ENCODE measurements at places on chromosomes 4 and X.

DNA sequence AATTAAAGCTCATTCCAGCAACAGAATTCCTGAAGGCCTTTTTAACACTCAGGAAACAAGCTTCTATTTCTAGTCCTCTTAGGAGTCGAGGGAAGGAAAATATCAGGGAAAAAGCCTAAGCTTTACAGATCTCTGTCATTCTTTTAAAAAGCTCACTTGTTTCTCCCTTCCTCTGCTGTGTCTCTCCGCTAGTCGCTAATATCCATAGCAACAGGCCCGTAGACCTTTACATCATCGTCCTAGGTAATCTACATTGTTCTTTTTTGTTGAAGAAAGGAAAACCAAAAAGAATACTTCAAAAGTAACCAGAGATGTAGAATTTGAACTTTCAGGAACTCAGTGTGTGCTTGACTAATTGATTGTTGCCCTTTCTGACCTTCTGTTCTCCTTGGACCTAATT lies 45.9 kb upstream of the MTMR1 start:
- DNase-seq, result no peak

DNA sequence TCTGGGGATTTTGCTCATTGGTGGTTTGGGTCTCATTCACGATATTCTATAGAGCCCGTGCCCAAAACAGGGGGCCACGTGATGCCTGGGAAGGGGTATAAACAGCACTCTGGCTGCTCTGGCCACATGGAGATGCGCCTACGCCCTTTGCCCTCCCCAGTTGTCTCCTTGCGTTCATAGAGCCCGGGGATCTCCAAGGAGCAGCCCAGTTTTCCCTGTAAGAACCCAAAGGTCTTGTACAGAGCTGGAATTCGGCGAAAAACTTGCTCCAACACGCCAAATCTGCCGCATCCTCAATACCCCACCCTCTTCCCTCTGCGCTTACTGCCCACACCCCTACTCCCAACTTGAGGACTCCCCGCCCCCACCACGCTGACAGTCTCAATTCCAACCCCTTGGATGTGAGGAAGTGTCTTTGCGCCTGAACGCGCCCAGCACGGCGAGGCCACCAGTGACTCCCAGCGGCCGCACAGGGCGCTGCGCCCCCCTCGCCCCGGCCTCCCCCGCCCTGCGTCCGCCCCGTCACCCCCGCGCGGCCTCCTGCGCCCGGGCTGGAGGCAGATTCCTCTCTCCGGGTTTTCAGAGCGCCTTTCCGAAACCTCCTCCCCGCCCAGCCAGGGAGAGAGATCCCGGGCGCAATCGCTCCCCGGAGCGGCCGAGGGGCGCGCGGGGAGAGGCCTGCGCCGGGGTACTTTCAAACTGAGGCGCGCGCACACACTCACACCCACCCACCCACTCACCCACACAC lies at the start of gene NHS:
Gene NHS (plus strand): TSS at position 582 of the 748 bp plus-strand sequence. CDS start 558 bp downstream, outside the sequence.
- DNase-seq, result no peak

GRCh38 chr4:88143504-88143903 lies 14.9 kb downstream of the ABCG2 start:
- no peak for DNase-seq

GRCh38 chr4:55727746-55728145 lies 91.6 kb upstream of the NMU start:
- DNase-seq, result no peak

DNA sequence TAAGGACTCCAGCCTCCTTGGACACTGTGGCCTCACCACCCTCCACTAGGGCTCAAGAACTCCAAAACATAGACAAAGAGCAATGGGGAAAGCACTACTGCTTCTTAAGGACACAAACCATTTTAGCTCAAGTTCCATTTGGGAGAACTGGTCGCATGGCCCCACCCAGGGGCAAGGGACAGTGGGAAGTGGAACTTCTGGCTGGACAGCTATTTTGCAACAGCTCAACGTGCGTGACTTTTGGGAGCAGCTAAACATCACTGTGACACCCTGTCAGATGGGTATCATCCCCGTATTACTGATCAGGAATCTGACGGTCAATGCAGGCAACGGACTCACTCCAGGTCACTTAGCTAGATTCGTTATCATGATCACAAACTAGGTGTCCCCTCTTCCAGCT lies 9.0 kb upstream of the GLOD5 start:
- DNase-seq, result no peak

- DNase-seq, result no peak
These were observed 67.5 kb downstream of the TECRL start for GRCh38 chr4:64341711-64342110.

DNA sequence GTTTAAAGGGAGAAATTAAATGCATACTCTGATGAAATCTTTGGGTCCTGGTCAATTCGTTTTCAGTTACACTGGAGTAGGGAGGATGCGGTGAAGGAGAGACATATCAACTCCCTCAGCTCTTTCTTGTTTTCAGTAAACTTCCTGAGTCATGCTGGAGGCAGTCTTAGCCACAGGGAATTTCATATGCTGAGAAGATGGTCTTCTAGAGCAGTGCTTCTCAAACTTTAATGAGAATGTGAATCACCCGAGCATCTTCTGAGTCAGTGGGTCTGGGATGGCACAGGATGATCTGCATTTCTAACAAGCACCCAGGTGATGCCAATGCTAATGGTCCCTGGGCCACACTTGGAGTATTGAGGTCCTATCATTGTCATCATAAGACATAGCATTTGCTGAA lies 214.5 kb downstream of the KIT start:
- peak; percentile 75 for DNase-seq

GRCh38 chr4:72568959-72569718 lies at the start of gene ADAMTS3:
TSS of gene ADAMTS3 (minus strand) at chr4:72569221. CDS start at chr4:72568762, 459 bp downstream.
- DNase-seq, result no peak

- DNase-seq, result no peak
These were observed 312.9 kb downstream of the GLUD2 start for GRCh38 chrX:121360280-121360679.

GRCh38 chr4:180541678-180542077 lies 1701.5 kb upstream of the TENM3 start:
- no peak for DNase-seq

- DNase-seq, result no peak
These were observed 87.6 kb upstream of the JADE1 start for GRCh38 chr4:128721896-128722295.

DNA sequence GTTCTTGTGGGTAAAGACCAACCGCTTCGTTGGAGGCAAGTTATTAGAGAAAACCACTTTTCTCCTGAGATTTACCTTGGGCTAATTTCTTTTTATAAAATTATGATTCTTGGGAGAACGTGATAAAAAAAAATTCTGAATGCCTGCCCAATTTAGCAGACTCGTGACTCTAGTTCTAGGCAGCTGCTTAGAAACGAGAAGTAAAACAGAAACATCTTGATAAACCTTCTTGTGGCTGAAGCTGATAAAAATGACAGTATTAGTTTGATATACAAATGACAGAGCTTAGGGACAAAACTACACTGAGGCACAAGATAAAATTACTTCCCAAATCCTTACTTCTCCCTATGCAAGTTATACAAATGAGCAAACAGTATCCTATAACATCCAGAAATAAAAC lies 458.9 kb upstream of the TEX13C start:
- no peak for DNase-seq

DNA sequence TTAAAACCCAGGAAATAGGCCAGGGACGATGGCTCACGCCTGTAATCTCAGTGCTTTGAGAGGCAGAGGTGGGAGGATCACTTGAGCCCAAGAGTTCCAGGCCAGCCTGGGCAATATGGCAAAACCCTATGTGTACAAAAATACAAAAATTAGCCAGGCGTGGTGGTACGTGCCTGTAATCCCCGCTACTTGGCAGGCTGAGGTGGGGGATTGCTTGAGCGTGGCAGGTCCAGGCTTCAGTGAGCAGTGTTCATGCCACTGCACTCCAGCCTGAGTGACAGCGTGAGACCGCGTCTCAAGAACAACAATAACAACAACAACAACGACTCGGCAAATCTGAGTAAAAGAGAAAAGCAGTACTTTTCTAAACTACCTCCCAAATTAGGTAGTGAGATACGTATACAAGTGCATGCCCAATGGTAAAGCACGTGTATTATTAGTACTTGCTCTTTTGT lies 13.0 kb upstream of the NDUFC1 start:
- no peak for DNase-seq

- no peak for DNase-seq
These were observed 11.6 kb downstream of the POLR2B start for GRCh38 chr4:56990109-56990905.

DNA sequence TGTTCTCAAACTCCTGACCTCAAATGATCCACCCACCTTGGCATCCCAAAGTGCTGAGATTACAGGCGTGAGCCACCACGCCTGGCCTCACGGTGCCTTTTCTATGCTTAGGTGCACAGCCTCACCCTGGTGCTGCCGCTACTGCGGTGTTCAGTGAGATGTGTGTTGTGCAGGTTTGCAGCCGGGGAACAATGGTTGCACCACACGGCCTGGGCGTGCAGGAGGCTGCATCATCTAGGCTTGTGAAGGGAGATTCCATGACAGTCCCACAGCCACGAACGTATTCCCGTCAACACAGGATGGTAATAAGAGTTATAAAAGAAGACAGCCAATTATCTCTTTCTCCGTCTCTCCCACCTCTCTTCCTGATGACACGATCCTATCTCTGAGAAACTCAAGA lies 22.0 kb downstream of the CPLX1 start:
- no peak for DNase-seq

- DNase-seq, result no peak
These were observed 57.7 kb downstream of the IL13RA2 start for GRCh38 chrX:114959729-114960128.

- no peak for DNase-seq
These were observed 131.1 kb downstream of the KLHL8 start for GRCh38 chr4:87089368-87089767.

- no peak for DNase-seq
These were observed 37.6 kb upstream of the LGI2 start for GRCh38 chr4:25068386-25068785.

DNA sequence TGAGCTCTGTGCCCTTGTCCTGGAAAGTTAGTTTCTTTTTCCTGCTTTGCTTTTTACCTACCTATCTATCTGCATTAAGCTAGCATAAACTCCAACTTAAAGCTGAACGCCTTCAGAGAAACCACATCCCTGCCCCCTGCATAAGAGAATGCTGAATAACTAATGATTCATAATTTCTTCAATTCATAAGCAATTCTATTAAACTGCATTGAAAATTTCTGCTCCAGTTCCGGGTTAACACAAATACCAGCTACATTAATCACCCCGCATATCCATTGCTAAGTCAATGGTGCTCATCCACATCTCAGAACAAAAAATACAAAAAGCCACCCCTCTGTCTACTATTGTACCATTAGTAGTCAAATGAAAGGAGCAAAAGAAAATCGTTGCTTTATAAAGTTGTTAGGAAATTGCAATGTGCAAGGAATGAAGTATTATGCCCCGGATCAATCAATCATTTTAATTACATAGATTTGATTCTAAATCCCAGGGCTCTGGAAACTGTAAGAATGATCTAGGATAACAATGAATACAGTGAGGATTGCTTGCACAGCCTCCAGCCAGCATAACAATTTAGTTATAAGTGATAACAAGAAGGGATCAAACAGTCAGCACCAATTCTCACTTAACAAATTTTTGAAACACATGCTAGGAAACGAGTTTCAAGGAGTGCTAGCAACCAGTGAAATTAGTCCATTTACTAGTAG lies 106.8 kb downstream of the ELOVL6 start:
- DNase-seq, result no peak

GRCh38 chr4:156751486-156751885 lies 220.1 kb downstream of the PDGFC start:
- DNase-seq, result no peak
